Testis (tissue), 5 donors: ENCODE measurements at places on chromosomes 4 and X.
A peak's percentile ranks its signal among the peaks of the same experiment; 100 is the strongest.

DNA sequence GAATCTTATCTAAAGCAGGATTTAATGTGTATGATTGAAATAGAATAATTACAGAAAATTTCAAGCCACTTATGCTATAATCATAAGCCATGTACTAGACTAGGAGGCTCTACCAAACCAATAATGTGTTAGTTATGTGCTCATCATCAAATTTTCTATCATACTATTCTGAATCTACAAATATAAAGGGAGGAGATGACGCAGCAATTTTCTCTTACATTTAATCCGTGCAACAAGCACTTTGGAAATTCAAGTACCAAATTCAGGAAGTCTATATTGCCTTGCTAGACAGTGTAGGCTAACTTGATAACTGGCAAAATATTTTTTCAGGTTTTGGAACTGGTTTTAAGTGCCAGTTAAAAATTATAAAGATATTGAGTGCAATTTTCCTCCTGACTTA is 283.5 kb downstream of the C4orf33 start:
- no peak for DNase-seq

DNA sequence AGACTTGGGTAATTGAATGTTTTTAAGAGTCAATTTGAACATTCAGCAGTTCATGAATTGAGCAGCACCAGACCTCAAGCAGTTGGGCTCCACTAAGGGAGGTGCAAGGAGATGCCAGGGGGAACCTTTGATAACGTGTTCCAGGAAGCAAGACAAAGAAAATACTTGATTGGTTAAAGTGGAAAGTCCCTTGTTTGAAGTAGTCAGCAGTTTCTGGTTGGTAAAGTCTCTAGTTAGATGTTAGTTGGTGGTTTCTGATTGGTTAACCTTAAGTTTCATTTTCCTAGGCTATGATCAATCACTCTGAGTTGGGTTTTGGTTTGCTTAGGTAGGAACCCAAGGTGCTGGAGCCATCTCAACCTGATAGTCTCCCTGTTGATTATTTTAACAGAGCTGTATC is 4.0 kb downstream of the HERC6 start:
- no peak for DNase-seq

GRCh38 chr4:189822326-189822725 is 118.3 kb upstream of the FRG1 start:
- no peak for DNase-seq

DNA sequence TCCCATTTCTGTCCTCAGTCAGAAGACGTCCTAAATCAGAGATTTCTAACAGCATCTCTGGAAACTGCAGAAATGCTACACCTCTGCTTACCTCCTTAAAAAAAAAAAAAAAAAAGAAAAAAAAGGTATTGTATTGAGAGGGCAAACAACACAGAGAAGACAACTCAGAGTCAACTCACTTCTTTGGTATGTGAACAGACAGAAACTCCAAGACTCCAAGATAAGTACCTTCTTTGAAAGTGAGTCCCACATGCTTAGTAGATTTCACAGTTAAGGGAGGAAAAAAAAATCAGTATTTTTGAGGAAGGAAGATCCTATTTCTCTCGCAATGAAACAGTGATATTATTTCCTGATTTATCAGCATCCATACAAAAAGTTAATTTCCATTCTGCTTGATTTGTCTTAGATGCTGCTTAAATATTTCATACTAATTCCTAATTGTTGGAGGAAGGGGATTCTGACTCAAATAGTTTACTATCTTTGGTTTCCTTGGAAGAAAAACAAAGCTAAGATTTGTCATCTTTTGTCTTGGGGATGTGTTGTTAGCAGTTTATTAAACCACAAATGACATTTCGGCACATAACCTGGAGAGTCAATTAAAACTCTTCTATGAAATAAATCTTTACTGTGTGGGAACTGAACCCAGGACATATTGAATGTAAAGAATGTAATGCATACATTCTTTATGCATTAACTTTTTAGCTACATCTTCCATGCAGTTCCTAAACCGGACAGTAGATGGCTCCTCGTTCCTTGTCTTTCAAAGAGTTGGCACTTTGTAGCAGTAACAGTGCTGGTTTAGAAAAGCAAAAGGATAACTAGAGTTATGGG is 4.7 kb downstream of the RASGEF1B start:
- DNase-seq: peak; percentile 89

- no peak for DNase-seq
Measured at GRCh38 chrX:19772096-19772821, 115.1 kb downstream of the SH3KBP1 start.

- DNase-seq: no peak
Measured at GRCh38 chr4:24601121-24601520, 16.8 kb upstream of the DHX15 start.

DNA sequence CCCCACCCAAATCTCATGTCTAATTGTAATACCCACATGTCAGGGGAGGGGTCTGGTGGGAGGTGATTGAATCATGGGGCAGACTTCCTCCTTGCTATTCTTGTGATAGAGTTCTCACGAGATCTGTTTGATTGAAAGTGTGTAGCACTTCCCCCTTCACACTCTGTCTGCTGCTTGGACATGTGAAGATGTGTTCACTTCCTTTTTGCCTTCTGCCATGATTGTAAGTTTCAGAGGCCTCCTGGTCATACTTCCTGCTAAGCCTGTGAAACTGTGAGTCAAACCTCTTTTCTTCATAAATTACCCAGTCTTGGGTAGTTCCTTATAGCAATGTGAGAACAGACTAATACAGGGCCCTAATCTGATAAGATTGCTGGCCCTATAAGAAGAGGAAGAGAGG is 1514.8 kb downstream of the RPA4 start:
- DNase-seq: no peak

DNA sequence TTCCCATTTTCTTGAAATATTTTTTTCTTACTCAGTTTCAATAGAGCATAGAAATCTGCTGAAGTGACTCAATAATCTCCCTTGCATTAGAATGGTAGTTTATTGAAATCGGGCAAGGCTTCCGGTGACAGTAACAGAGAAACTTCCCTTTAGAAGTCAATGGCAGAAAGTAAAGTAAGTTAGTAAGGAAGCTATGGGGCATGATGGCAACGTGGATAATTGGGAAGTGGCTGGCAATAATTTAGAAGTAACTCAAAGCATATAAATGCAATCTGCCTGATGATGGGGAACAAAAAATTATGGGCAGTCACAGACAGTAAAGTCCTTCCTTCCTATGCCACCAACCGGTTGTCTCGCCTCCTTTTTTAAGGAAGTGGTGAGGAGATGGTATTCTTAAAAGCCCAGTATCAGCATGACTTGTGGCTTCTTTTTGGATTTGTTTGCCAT is 7.6 kb downstream of the CYBB start:
- no peak for DNase-seq

- DNase-seq: no peak
Measured at GRCh38 chr4:2809610-2810180, 16.8 kb downstream of the SH3BP2 start.

DNA sequence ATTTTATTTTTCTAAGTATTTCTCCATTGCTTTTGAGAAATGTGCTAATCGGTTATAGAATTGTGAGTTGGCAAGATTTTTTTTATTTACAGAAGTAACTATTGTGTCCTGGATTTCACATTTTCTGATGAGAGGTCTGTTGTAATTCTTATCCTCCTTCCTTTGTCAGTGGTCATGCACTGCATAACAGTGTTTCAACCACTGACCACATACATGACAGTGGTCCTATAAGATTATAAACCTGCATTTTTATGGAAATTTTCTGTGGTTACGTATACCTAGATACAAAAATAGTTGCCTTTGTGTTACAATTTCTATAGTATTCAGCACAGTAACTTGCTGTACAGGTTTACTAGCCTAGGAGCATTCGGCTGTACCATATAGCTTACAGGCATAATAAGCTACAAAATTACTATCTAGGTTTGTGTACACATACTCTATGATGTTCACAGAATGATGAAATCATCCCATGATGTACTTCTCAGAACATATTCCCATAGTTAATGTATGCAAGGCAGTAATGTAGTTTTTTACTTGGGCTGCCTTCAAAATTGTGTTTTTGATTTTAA is 47.8 kb downstream of the APELA start:
- no peak for DNase-seq

- DNase-seq: no peak
Measured at GRCh38 chrX:45847961-45848360, 647.3 kb upstream of the DIPK2B start.

DNA sequence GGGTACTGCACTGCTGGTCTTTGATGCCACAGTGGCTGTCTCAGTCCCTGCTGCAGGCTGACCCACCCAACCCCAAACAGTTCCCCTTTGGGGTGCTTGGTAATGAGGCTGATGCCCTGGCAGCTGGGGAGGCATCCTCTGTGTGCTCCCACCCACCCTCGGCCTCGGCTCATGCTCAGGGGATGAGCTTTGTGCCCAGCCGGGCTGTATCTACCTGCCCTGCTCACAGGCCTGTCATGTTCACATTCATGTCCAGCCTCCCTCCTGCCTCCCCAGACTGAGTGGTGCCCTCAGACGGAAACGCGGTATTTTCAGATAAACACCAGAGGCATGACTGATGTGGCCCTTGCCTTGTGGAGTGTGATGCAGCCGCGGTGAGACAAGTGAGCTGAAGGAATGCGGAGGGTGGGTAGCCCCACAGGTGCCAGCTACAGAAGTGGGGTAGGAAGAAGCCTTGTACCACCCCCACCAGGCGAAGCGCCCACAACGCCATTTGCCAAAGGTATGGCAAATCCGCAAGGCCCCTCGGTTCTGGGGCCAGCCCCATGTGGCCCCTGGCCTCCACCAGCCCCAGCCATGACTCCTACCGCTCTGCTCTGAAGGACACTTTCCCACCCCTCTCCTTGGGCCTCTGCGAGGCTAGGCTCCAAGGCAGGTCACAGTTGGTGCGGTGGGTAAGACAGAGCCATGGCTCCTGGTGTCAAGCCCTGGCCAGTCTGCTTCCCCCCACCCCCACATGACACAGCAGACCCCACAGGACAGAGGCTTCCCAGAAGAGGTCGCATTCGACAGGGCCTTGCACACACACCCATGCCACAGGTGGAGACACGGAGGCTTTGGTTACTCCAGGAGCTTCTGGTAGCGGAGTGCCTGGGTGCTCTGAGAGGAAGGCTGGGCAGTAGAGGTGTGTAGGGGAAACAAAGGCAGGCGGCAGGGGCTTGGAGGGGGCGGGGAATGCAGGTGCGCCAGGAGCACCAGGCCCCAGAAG is 1.8 kb upstream of the RENBP start:
- DNase-seq: no peak

GRCh38 chr4:81635739-81636138 is 164.0 kb upstream of the RASGEF1B start:
- DNase-seq: peak; percentile 26

- DNase-seq: no peak
Measured at GRCh38 chr4:105277702-105278101, 131.0 kb downstream of the TET2 start.

- DNase-seq: no peak
Measured at GRCh38 chr4:26594778-26595177, 10.9 kb downstream of the TBC1D19 start.

GRCh38 chr4:107069049-107069448 is 32.9 kb upstream of the DKK2 start:
- no peak for DNase-seq

- DNase-seq: no peak
Measured at GRCh38 chr4:3864742-3865721, 98.8 kb downstream of the ADRA2C start.

- DNase-seq: no peak
Measured at GRCh38 chrX:65706041-65706828, 38.8 kb downstream of the MSN start.

DNA sequence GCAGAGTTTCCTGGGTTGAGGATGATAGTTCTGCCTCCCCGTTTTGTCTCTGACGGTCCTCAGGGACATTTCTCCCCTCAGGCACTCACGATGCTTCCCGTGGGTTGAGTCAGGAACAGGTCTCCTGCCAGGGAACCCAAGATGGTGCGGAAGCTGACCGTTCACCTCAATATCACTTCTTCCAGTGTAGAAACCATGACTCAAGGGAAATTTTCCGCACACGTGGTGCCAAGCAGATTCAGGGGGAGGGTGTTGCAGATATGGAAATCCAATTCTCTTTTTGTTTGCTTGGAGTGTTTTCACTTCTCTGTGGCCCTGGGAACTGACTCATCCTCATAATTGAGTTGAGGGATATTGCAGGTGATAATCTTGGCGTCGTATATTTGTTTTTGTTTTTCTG is 46.7 kb downstream of the CXorf49B start:
- DNase-seq: no peak

GRCh38 chr4:26105337-26105736 is 191.3 kb downstream of the SMIM20 start:
- DNase-seq: no peak

DNA sequence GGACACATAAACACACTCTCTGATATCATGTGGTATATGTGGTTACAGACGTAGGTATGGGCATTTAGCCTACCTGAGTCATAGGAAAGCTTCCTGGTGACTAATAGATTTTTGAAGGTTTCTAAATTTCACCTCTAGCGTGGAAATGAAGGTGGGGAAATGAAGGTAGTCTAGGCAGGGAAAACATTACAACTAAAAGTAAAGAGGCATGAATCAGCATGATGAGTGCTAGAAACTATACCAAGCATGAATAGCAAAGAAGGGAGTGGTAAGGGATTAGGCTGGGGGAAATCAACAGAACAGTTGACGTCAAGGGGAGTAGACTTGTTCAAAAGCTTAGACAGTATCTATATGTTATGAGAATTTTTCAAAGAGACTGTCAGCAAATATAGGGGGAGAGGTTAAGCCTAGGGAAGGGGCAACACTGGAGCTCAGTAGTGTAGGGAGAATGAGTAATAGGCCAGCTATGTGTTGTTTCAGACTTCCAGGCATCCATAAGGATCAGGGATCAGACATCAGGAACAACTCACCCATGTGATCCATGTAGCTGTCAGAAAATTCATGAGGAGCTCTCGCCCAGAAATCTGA is 279.3 kb upstream of the DIPK2B start:
- DNase-seq: no peak

DNA sequence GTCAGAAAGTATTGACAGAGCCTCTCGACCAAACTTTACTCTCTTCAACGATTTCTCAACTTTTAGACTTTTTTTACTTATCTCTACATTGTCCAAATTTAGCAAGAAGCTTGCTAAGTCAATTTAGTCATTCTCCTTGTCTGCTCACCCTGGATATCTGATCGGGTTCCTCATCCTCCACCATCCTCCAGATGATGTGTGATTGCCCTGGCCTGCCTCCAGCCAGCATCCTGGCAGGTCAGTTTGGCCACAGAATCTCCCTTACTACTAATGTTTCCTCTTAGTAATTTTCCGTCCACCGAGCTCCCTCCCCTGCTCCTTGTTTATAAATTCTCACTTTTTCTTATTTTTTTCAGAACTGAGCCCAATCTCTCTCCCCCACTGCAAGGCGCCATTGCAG is 167.9 kb upstream of the ZFP42 start:
- no peak for DNase-seq

- DNase-seq: no peak
Measured at GRCh38 chr4:108941904-108942430, 179.1 kb upstream of the ETNPPL start.

GRCh38 chrX:67749536-67749935 is 205.7 kb downstream of the AR start:
- DNase-seq: no peak

GRCh38 chrX:21993265-21993664 is 38.9 kb upstream of the PHEX start:
- DNase-seq: peak; percentile 13

DNA sequence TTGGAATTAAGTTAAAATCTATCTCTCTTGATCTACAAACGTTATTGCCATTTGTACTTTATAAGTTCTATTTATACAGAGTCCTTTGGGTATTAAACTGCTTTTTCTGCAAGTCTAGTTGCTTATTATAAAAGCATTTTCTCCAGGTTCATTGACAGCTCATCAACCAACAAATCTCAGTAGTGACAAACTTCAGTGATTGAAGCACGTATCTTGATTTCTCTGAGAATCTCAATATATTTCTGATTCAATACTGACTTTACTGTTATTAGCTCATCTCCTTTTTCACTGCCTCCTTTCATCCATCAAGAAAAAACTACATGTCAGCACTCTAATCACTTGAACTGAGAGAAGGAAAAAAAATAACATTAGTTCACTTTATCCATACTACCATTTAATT is 630.2 kb downstream of the ARAP2 start:
- no peak for DNase-seq
